ENCODE measurements at places on chromosomes 11 and 22.
A peak's percentile ranks its signal among the peaks of the same experiment; 100 is the strongest.

DNA sequence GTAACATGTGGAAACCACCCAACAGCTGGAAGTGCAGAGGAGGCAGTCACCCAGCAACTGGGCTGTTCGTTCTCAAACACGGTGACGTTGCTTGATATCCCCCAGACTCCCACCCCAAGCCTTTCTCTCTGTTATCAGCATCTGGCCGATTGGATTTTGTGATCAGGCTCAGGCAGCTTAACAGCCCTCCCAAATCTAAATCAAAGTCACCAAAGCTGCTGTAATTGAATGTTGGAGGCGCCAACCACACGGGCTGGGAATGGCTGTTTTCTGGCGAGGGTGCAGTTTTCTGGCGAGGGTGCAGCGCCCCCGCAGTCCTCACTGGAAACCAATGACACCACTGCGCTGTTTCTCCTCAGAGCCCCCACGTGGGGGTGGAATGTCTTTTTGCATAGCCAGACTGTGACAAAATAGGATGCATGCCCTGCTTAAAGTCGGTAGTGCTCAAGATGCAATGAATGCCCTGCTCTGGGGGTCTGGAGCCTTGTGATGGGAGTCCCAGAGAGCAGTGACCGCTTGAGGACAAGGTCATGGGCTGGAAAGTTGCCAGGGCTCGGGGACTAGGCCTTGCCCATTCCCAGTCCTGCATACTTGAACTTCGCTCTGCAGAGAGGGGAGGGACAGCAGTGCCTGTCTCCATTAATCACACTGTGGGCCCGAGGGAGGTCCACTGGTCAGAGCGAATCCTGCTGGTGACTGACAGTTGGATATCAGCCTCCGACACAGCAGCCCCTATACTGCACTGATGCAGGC, 105.3 kb downstream of the MORC2 start:
- DNase-seq, result no peak

DNA sequence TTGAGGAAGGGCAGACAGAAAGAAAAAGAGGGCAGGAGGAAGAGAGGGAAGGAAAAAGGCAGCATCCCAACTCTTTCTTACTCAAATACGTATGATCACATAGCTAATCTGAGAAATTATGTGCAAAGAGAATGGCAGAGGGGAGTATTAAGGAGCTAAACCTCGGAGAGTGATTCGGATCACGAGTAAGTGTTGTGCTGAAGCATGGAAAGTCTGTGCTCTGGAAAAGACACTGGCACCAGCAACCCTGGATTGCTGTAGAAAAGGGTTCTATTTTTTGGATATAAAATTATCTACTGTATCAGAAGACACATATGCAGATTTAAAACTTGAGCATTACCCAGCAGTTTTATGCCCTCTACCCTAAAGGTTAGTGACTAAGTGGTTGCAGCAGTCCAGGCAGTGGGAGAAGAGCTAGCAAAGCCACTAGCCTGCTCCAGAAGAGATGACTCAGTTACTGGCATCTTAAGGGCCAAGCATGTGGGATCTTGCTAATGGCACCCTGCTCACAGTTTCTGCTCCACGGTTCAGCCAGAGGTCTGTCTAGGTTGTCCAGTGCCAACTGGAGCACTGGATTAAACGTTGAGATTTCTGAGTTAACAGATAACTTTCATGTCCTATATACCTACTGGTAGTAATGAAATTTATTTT, 151.7 kb downstream of the SWAP70 start:
- DNase-seq, result peak; percentile 40

GRCh38 chr11:25734591-25735211, 597.2 kb upstream of the ANO3 start:
- DNase-seq, result peak; percentile 58

GRCh38 chr11:64207256-64208085, 950 bp downstream of the FERMT3 start:
- peak; percentile 22 for DNase-seq

- peak; percentile 84 for DNase-seq
Measured at GRCh38 chr11:67572747-67573419, 10.7 kb upstream of the GSTP1 start.

GRCh38 chr11:82523141-82523540, 210.5 kb downstream of the FAM181B start:
- no peak for DNase-seq

DNA sequence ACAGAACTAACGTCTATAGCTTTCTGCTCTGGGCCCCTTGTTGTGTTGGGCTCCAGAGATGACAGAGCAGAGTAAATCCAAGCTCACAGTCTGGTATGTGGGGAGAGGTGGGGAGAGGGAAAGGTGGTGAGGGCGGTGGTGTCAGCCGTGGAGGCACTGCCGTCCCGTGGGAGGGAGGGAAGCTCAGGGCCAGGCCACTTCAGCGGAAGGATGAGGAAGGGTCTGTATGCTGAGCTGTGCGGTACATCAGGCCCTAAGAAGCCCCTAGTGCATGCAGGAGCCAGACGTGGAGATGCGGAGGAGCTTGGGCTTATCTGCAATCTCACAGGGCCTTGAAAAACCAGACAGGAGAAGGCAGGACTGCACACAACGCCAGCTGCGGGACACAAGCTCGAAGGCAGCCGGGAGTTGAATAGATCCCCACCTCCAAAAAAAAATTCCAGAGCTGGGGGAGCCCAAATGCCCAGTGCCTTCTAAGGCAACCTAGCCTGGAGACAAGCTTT, 1.5 kb downstream of the KRTAP5-5 start:
- DNase-seq, result no peak

- no peak for DNase-seq
Measured at GRCh38 chr11:79971255-79971654, 530.4 kb upstream of the TENM4 start.

GRCh38 chr11:68223275-68223674, 10.2 kb upstream of the KMT5B start:
- DNase-seq, result no peak

DNA sequence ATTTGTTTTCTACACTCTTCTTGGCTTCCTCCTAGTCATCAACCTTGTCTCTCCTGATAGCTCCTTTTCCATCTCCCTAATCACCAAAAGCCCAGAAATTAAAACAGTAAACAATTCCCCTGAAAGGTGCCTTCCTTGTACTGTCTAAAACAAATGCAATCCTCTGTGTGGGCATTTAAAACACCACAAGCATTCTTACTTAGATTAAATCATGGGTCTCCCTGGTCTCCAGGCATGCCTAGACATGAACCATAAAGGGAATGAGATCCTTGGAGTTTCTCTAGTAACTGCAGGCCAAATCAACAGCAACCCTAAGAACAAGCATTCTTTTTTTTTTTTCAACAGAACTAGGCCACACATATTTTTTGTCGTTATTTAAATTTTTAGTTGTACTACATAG, 1.9 kb downstream of the BTG4 start:
- no peak for DNase-seq

Data from PC-3 (cell line).